ENCODE measurements at places on chromosomes 1 and 21. TPM values are rescaled to one million over a fixed set of nuclear protein-coding genes. Genes with fewer than 3 reads are reported as not detected.

DNA sequence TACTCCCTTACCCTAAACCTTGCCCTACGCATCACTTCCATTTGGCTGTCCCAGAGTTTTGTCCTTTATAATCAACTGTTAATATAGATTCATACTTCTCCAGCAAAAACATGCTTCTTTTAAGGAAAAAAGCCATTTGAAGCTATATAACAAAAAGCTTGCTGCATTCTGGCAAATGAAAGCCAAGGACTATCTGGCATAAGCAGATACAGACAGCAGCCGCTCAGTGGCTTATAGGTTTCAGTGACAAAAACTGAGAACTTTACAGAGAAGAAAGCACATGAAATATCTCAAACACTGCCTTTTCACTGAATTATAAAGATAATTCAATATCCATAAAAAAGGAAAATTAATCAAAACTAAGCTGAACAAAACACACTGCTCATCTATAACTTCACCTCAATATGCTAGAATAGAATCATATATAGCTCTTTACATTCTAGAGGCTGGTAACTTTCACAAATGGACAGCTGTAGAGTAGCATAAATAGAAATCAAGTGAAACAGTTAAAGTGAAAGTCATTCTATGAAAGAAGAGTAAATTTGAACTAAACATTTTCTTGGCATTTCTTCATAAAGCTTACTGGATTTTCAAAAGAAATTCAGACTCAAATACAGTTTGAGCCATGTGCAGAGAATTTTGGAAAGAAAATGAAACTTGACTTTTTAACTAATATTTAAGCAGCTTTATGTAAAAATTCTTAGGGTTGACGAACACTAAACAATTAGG lies 19.6 kb downstream of the CDC42BPA start:
- no peak overlapping the region for H3K27ac ChIP-seq
- no peaks in the 10 kb centered on the region for H3K27me3 ChIP-seq
- H3K4me3 ChIP-seq: no peak overlapping the region
- H3K4me1 ChIP-seq: peaks cover 6% of the 10 kb centered on the region
- H3K36me3 ChIP-seq: no peaks in the 10 kb centered on the region

DNA sequence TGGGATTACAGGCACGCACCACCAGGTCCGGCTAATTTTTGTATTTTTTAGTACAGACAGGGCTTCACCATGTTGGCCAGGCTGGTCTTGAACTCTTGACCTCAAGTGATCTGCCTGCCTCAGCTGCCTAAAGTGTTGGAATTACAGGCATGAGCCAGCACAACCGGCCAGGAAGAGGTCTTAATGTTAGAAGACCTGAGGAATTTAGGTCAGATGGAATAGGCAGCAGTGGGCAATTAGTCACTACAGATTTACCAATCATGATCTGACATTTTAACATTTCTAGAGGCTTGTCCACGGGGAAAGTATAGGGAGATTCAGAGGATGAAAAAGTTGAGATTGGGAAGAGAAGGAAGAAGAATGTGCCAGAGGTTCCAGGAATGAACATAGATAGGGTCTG lies 8.9 kb upstream of the APP start:
- no peaks in the 10 kb centered on the region for H3K4me1 ChIP-seq
- no peak for DNase-seq
- no peaks in the 10 kb centered on the region for H3K27me3 ChIP-seq
- H3K27ac ChIP-seq: no peak overlapping the region
- no peak overlapping the region for H3K4me3 ChIP-seq
- no peaks in the 10 kb centered on the region for H3K36me3 ChIP-seq

DNA sequence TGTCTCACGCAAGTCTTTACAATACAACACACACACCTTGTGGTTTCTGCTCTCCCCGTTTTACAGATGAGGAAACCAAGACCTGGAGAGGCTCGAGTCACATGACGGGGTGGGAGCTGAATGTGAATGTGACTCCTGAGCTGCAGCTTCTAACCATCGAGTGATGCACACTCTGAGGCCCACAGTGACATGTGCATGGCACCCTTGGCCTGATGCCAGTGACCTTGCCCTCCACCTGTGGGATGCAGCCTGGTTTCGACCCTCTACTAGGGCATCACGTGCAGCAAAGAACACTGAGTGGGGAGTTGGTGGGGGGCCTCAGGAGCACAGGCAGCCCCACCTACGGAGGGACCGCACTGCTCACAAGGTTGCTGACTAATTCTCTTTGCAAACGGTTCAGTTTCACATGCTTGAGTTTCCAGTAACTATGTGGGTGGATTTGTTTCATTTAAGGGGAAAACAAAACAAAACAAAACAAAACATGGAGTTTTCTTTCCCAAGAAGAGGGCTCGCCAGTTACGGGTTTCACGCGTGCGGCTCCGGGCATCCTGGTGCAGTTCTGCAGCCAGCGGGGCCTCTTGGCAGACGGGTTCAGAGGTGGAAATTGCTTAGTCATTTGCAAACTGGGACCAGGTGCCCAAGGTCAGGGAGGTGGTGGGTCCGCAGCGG lies 22.9 kb downstream of the SPSB1 start:
- no peak for DNase-seq
- H3K27me3 ChIP-seq: no peaks in the 10 kb centered on the region
- H3K27ac ChIP-seq: no peak overlapping the region
- H3K4me1 ChIP-seq: no peaks in the 10 kb centered on the region
- H3K36me3 ChIP-seq: no peaks in the 10 kb centered on the region
- H3K4me3 ChIP-seq: no peak overlapping the region

GRCh38 chr1:231064418-231064817 lies 24.4 kb upstream of the FAM89A start:
- H3K4me1 ChIP-seq: no peaks in the 10 kb centered on the region
- H3K27me3 ChIP-seq: no peaks in the 10 kb centered on the region
- no peaks in the 10 kb centered on the region for H3K36me3 ChIP-seq
- H3K4me3 ChIP-seq: no peak overlapping the region
- H3K27ac ChIP-seq: no peak overlapping the region
- DNase-seq: no peak

GRCh38 chr1:87983841-87984240 lies 655.2 kb downstream of the LMO4 start:
- no peak overlapping the region for H3K4me3 ChIP-seq
- H3K27ac ChIP-seq: no peak overlapping the region
- no peaks in the 10 kb centered on the region for H3K4me1 ChIP-seq
- H3K36me3 ChIP-seq: no peaks in the 10 kb centered on the region

DNA sequence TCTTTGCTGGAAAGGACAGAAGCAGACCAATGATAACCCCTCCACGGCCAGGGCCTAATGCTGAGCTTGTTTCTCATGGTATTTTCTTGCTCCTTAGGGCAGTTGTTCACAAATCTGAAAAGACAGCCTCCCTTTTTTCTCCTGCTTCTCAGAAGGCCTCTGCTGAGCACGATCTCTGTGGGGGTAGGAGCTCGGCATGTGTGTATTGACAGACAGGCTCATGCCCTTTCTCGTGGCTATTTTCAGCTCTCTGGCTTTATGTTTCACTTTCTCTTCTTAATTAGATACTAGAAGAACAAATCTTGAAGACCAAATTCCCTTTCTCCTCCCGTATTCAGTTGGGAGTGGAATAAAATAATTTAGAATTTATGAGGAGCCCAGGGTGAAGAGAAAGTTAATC lies 768 bp upstream of the RIIAD1 start:
- peak; percentile 42 for DNase-seq
- H3K4me3 ChIP-seq: no peak overlapping the region
- no peaks in the 10 kb centered on the region for H3K36me3 ChIP-seq
- H3K4me1 ChIP-seq: peaks cover 13% of the 10 kb centered on the region
- peak overlapping the region; percentile 63 for H3K27ac ChIP-seq
- peaks cover 28% of the 10 kb centered on the region for H3K27me3 ChIP-seq

- H3K27ac ChIP-seq: no peak overlapping the region
- no peak overlapping the region for H3K4me3 ChIP-seq
- H3K4me1 ChIP-seq: peaks cover 17% of the 10 kb centered on the region
- no peaks in the 10 kb centered on the region for H3K27me3 ChIP-seq
- H3K36me3 ChIP-seq: no peaks in the 10 kb centered on the region
Measured at GRCh38 chr21:36816561-36817130, 117.7 kb downstream of the SIM2 start.

Gene ENAH
- 89.4 TPM for total RNA-seq

Data from lung (tissue), 17 donors.